ENCODE measurements at places on chromosomes 1 and 21. TPM values are rescaled to one million over a fixed set of nuclear protein-coding genes. Genes with fewer than 3 reads are reported as not detected.

DNA sequence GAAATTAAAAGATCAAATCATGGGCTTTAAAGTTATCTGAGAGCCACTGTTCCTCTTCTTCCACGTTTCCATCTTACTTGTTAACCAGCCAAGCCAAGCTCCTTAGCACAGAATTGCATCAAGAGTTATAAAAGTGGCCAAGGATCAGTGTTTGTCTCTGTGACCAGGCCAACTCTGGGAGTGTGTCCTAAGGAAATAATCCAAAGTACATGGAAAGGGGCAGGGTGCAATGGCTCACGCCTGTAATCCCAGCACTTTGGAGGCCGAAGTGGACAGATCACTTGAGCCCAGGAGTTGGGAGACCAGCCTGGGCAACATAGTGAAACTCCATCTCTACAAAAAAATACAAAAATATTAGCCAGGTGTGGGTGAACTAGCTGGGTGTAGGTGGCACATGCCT lies 10.0 kb upstream of the MPZL1 start:
- no peak for ATAC-seq

GRCh38 chr1:203524152-203524551 lies 30.2 kb downstream of the OPTC start:
- ATAC-seq: no peak

- no peak for ATAC-seq
These were observed 65.6 kb downstream of the ST3GAL3 start for GRCh38 chr1:43772978-43773377.

DNA sequence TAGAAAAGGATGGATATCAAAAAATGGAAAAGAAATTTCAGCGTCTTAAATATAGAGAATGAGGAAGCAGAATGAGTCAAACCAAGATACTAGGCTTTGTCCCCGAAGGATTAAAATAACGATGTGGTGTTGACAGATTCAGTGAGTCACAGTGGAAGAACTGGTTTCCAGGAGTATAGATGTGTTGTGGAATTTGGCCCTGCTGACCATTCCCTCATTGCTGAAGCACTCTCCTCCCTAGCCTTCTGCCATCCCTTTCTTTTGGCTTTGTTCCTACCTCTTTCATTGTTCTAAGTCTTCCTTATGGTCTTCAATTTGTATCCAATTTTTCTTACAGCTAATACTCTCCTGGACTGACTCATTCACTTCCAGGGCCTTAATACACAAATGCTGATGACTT lies 23.1 kb upstream of the USP25 start:
- ATAC-seq: no peak

DNA sequence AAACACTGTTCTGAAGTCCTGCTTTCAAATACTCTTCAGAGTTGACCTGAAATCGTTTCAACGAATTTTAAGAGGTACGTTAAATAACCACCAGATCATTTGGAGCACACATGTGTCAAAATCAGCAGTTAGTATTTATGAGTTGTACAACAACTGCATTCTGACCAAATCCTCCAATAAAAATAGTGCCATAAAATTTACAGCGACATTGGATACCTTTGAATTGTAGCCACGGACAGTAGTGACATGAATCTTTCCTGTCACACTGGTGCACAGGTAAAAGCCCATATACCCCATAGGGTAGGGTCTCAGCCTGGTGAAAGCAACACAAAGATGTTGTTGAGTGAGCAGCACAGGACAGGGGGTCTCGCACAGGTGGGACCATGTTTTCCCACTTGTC lies 121.5 kb downstream of the CLIC6 start:
- no peak for ATAC-seq

DNA sequence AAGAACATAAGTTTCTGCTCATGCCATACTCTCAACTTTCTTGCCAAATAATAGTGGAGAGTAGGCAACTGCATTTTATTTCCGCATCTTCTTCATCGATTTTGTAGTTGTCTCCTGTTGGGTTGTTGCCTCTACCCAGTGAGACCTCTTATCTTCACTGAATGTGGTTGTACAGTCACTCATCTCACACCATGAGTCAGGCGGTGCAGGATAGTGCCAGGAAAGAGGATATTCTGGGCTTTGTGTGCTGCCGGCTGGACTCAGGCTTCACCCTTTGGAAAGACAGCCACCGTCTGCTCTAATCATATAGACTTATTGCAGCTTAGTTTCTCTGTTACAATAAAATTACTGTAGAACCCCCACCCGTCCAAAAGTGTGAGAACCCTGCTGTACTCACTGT lies 154.3 kb upstream of the USP24 start:
- ATAC-seq: no peak

GRCh38 chr1:87106144-87106543 lies 191.7 kb downstream of the HS2ST1 start:
- ATAC-seq: no peak

- ATAC-seq: peak; percentile 13
These were observed 108.2 kb downstream of the LTN1 start for GRCh38 chr21:28884481-28884880.

DNA sequence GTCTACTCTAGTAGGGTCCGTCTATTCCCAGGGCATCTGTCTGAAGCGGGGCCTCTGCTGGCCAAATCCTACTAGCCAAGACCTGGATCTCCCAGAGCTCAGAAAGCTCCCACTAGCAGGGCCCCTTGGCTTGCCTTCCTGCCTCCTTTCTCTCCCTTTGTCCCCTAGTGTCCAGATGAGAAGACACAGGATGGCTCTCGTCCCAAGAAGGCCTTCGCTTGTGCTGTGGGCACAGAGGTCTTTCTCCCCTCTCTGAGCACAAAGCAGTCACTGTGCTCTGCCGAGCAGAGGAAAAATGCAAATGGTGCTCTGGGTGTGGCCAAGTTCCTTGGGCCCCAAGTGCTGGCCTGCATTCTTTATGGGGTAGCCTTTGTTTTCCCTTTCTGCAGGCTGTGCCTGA lies 13.0 kb upstream of the GPR137B start:
- peak; percentile 80 for ATAC-seq

GRCh38 chr1:9726905-9727595 lies 75.5 kb downstream of the PIK3CD start:
- ATAC-seq: no peak

- no peak for ATAC-seq
These were observed 1.2 kb downstream of the BTF3L4 start for GRCh38 chr1:52057255-52057654.

DNA sequence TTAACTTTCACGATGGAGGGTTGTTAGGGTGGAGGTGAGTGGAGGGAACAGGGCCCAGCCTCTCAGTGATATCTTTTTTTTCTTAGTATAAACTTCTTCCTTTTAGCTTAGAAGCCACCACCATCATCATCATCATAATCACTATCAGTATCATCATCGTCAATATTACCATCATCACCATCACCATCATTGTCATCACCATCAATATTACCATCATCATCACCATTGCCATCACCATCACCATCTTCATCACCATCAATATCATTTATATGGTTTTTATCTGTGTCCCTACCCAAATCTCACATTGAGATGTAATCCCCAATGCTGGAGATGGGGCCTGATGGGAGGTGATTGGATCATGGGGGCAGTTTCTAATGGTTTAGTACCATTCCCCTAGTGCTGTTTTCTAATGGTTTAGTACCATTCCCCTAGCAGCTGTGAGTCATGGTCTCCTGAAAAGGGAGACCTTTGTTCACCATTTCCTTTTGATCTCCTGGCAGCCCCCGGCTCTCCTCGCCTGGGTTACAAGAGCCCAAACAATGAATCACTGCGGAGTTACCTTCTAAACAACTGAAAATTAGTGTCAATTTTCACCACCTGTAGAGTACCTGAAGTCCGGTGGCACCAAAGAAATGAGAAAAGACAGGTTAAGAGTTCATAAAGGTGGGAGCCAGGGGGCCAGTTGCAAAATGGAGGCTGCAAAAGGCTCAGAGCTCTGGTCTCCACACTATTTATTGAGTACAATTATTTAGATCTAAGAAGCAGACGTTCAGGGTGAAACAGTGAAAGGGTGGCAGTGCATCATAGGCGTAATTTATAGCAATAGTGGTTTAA lies 3.1 kb upstream of the PLA2G2E start:
- ATAC-seq: no peak

- no peak for ATAC-seq
These were observed 10.0 kb downstream of the CLDN19 start for GRCh38 chr1:42730002-42730401.

DNA sequence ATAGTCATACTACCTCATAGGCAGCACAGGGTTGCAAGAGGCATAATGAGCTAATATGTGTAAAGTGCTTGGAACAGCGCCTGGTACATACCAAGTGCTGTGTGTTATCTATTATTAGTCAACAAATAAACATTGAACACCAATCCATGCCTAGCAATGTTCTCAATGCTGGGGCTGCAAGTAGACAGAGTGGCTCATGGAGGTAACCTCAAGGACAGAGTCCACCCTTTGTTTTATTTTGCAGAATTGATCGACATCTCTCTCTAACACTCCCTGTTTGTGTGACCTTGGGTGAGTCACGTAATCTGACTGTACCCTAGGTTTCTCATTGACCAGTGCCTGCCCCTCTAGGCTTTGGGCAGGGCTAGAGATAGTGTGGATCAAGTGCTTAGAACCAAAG lies 164.0 kb upstream of the KLHDC7A start:
- ATAC-seq: no peak

GRCh38 chr1:192115000-192115399 lies 43.3 kb upstream of the RGS18 start:
- ATAC-seq: no peak

DNA sequence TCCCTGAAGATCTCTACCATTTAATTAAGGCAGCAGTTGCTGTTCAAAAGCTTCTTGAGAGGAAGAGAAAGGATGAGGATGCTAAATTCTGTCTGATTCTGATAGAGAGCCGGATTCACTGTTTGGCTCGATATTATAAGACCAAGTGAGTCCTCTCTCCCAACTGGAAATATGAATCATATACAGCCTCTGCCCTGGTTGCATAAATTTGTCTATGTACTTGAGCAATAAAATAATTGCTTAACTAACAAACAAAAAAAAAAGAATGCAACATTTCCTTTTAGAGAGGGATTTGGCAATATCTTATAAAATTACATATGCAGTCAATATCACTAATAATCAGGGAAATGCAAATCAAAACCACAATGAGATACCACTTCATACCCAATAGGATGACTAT lies 26.8 kb downstream of the ALDH9A1 start:
- no peak for ATAC-seq

DNA sequence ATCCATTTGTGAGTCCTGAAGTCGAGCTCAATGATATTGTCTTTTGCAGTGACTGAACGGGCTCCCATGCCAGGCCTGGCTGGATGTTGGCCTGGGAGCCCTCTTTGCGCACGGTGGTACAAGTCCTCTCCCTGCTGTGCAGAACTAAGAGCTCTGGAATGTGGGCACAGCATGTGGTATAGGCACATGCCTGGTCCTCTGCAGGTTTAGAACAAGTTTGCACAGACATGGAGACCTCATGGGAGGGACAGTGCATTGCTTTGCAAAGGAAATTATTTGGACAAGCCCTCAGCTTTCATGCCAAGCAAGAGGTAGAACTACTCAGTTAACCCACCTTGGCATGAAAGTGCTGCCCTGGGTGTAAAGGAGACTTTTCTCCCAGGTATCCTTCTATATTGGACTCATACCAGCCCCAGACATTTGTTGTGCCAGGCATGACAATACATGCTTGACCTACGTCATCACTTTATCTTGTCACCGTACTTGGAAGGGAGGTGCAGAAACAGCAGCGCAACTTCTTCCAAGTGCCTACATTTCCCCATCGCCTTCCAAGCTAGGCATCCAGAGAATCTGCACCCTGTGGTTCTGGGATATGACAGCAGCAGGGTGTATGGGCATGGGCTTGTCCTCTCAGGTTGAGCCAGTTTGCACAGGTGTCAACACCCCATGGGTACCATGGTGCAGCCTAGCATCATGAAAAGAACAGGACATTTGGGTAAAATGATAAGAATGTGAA lies 37.6 kb upstream of the MRPS6 start:
- ATAC-seq: no peak

- ATAC-seq: no peak
These were observed 14.6 kb downstream of the BACE2 start for GRCh38 chr21:41182547-41182946.

GRCh38 chr1:205979301-205979700 lies 23.9 kb downstream of the RAB7B start:
- ATAC-seq: no peak

- no peak for ATAC-seq
These were observed 32.2 kb downstream of the SDCCAG8 start for GRCh38 chr1:243288062-243288461.

DNA sequence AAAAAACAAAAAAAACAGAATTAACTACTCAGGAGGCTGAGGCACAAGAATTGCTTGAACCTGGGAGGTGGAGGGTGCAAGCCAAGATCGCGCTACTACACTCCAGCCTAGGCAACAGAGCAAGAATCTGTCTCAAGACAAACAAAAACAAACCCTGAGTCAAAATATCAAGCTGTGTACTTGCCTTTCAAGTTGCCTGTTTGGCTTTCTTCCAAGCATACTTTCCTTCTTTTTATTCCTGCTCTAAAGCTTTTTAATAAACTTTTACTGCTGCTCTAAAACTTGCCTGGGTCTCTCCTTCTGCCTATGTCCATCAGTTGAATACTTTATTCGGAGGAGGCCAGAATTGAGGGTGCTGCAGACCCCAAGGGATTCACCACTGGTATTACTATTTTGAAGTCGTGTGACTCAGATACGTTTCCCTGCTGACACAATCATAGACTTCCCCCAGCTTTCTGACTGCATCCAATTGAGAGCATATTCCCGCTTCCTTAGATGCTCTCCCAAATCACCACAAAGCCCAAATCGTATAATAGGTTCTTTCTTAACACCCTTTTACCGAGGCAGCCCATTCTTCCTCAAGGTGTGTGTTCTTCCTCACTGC lies 3.5 kb upstream of the ACBD6 start:
- ATAC-seq: no peak

GRCh38 chr1:4483021-4483625 lies 171.3 kb upstream of the AJAP1 start:
- ATAC-seq: no peak

GRCh38 chr1:52658795-52659194 lies 25.8 kb downstream of the SHISAL2A start:
- no peak for ATAC-seq

GRCh38 chr1:1435911-1436629 lies 580 bp downstream of the VWA1 start:
- no peak for ATAC-seq

DNA sequence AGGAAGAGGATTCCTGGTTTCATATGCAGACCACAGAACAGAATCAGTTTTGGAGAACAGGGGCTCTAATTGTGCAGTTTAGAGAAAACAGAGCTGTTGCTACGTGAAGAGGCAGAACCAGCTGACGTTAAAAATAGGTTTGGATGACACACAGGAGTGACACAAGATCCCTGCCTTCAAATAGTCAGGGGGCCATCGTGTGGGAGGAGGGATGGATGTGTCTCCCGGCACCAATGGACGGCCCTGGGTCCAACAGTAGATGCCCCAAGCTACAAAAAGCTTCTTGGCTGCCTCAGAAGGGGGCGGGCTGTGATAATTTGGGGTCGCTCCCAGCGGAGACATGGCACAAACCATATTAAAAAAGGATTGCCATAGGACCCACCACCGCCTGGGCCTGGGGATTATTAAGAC lies 87.8 kb downstream of the MRPL37 start:
- peak; percentile 49 for ATAC-seq

TEKT2 gene
- total RNA-seq: 11.9 TPM

DENND2C gene
- 2.6 TPM for total RNA-seq

VANGL2 gene
- total RNA-seq: 6.8 TPM

UBE2U gene
- not detected for total RNA-seq

SYCP1 gene
- total RNA-seq: not detected

TMCO4 gene
- total RNA-seq: 0.95 TPM

SLC44A5 gene
- 60.3 TPM for total RNA-seq

BOLA1 gene
- 10.5 TPM for total RNA-seq

KCNN3 gene
- 2.1 TPM for total RNA-seq

NUDT17 gene
- total RNA-seq: 5.6 TPM

S100A7A gene
- total RNA-seq: 0.81 TPM

CRP gene
- 0.33 TPM for total RNA-seq

Data from motor neuron (in vitro differentiated cells).